ENCODE measurements at places on chromosomes 16 and 17.

DNA sequence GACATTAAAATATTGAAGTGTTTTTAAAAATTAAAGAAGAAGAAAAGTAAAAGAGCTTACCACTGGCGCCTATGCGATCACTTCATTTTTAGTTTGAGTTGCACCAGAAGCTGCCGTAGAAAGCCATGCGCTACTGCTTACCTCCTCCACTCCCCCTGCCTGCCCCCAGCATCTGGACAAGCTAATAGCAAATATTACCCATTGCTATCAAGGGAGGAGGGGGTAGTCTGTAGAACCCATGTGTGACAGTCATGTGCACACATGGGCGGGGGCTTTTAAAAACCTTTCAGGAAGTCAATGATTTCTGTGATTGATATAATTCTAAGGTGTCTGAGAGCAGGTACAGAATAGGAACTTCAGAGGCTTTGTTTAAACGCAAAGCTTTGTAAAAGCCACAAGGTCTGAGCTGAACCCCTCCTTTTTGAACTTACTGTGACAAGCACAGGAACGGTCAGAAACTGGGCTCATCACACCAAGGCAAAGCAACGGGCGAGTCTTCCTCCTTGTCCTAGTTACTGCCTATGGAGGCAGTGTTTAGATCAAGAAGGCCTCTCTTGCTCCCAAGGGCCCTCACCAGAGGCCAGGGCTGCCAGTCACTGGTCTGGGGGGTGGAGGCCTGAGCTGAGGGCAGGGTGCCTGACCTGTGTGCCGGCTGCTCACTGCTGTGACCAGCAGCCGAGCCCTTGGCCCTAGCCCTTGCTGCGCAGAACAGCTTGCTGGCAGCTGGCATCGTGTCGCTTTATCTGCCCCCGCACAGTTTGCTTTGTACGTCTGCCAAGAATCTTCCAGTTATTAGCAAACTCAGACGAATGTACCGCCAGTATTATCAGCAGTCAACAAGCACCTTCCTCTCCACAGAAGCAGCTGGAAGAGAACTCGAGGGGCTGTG is 15.0 kb downstream of the GINS2 start:
- no peak for DNase-seq

DNA sequence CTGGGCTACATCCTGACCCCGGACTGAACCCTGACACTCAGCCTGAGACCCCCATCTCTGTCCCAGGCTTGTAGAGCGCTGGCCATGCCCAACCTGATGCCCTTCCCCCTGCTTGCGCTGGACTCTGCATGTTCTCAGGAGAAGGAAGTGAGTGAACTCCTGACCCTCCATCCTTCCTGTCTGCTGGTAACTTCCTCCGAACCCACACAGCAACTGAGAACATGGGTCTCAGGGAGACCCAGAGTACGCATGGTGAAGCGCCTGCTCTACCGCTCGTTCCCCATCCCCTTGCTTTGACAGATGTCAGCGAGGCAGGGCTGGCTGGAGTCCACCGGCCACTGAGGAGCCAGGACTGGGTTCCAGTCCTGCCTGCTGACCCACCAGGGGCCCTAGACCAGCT is 6.1 kb downstream of the CAMKK1 start:
- no peak for DNase-seq

GRCh38 chr16:69938981-69939820 is 11.9 kb upstream of the CLEC18A start:
- DNase-seq = no peak

DNA sequence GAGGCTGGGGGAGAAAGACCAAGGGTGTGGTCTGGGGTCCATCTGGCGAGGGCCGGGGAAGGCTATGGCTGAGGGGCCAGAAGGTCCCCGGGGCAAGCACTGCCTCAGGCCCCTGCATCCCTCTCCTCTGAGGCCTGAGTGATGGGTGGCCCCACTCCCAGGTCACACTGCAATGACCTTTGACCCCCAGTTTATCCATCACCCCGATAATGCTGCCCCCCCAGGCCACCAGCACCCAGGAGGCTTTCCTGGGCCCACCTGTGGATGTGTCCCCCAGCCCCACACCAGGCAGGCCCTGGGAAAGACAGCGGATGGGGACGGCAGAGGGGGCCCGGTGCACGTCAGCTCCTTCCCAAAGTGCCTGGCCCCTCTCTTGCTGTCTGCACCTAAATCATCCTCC is 22.5 kb upstream of the CACNA1H start:
- DNase-seq = no peak
